ENCODE measurements at places on chromosomes 16 and 17. TPM values are rescaled to one million over a fixed set of nuclear protein-coding genes. Genes with fewer than 3 reads are reported as not detected.

The RASL10B gene
- total RNA-seq = 17.8 TPM

GRCh38 chr17:61279476-61280145, 120.0 kb upstream of the TBX2 start:
- DNase-seq = no peak

DNA sequence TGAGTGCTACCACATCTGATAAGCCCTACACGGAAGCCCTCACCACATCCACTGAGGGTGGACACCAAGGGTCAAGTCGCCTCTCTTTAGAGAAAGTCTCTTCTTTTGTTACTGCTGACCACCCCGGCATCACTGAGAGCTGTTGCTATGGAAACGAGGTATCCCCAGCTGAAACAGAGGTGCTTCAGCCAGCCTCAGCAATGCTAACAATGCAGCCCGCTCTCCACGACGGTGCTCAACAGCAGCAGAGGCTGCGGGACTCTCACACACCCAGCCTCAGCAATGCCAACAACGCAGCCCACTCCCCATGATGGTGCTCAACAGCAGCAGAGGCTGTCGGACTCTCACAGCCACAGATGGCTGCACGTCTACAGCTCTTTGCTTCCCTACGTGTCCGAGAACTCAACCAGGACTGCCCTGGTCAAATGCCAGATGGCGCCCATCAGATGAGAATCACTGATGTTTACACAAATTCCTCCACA, 41.4 kb downstream of the VPS53 start:
- DNase-seq = no peak

- peak; percentile 38 for DNase-seq
Measured at GRCh38 chr17:68437979-68438822, 19.1 kb downstream of the WIPI1 start.
